ENCODE measurements at places on chromosomes 5 and 9.

DNA sequence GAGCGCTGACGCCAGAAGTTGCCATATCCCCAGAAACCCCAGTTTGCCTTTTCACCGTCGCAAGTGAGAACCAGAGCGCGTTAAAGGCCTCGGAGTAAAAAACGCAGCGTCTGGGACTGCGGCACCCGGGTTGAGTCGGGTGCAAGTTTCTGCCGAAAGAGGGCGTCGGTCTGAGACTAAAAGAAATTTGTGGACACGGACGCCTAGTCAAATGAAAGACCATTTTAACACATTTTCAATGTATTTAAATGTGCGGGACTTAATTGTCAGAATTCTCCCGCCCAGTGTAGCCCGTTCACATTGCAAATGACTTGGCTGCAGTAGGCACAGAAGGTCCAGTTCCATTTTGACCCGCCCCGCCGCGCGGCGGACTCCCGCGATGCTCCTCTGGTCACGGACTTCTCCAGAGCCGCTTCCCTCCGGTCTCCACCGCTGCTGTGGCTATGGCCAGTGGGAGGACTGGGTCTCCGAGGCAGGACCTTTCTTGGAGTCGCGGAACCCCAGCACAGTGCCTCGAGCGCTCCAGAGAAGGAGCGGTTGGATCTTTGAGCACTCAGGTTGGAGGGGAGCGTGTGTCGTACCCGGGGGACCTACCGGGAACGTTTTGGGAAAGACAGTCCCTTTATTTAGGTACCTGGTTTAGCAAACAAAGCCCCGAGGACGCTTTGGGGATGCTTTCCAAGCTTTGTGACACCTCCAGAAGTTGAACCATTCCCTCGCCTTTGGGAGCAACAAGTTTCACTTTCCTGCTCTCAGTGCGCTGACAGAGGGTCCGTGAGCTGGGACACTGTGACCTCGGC is 1.2 kb upstream of the NPR3 start:
- H3K27me3 ChIP-seq = peaks cover 66% of the 10 kb centered on the region
- no peak overlapping the region for H3K27ac ChIP-seq
- peaks cover 3% of the 10 kb centered on the region for H3K36me3 ChIP-seq
- peaks cover 21% of the 10 kb centered on the region for H3K4me1 ChIP-seq

DNA sequence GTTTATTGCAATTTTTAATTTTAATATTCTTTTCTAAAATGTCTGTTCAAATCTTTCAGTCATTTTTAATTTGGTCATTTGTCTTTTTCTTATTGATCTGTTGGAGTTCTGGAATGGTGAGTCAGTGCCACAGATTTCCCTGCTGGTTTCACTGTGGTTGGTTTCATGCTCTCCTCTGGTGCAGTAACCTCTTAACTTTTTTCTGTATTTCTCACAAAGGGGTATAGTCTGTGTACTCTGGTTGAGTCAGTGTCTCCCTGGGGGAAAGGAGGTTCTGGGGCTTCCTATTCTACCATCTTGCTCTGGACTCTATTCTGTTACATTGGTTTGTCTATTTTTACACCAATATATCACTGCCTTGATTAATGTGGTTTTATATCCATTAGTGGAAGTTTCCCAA is 178.8 kb downstream of the CSNK1G3 start:
- H3K27me3 ChIP-seq = no peaks in the 10 kb centered on the region
- no peaks in the 10 kb centered on the region for H3K4me1 ChIP-seq
- no peak for DNase-seq
- no peak overlapping the region for H3K27ac ChIP-seq
- no peak overlapping the region for H3K4me3 ChIP-seq

GRCh38 chr5:16049761-16050160 is 129.8 kb downstream of the MARCHF11 start:
- H3K4me1 ChIP-seq = no peaks in the 10 kb centered on the region
- H3K36me3 ChIP-seq = no peaks in the 10 kb centered on the region
- H3K27me3 ChIP-seq = no peaks in the 10 kb centered on the region
- H3K4me3 ChIP-seq = no peak overlapping the region
- H3K27ac ChIP-seq = no peak overlapping the region

GRCh38 chr9:1916655-1917054 is 98.5 kb upstream of the SMARCA2 start:
- DNase-seq = no peak
- no peak overlapping the region for H3K4me3 ChIP-seq
- H3K36me3 ChIP-seq = peaks cover 2% of the 10 kb centered on the region
- peaks cover 9% of the 10 kb centered on the region for H3K27me3 ChIP-seq

- H3K4me1 ChIP-seq = no peaks in the 10 kb centered on the region
- no peaks in the 10 kb centered on the region for H3K36me3 ChIP-seq
- no peak overlapping the region for H3K4me3 ChIP-seq
- no peak overlapping the region for H3K27ac ChIP-seq
- no peaks in the 10 kb centered on the region for H3K27me3 ChIP-seq
Observed at GRCh38 chr9:108412755-108413154, 443.0 kb downstream of the ACTL7B start.

DNA sequence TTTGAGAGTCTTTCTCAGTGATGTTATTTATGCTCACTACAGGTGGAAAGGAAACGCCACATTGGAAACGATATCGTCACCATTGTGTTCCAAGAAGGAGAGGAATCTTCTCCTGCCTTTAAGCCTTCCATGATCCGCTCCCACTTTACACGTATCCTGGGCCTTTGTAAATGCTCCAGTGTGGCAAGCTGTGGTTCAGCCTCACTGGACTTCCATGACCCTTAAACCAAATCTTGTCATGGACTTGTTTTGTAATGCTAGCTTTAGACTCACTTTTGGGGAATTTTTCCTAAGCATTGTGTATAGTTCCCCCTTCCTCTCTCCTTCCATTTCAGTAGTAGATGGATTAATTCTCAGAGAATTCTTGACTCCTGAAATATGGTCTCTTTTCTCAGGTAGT is 60.9 kb upstream of the SLC2A8 start:
- no peaks in the 10 kb centered on the region for H3K36me3 ChIP-seq
- H3K4me3 ChIP-seq = no peak overlapping the region
- no peak for DNase-seq
- no peak overlapping the region for H3K27ac ChIP-seq
- H3K4me1 ChIP-seq = no peaks in the 10 kb centered on the region

- H3K4me3 ChIP-seq = peak overlapping the region; percentile 26
- peaks cover 4% of the 10 kb centered on the region for H3K4me1 ChIP-seq
- H3K36me3 ChIP-seq = no peaks in the 10 kb centered on the region
Observed at GRCh38 chr5:159945359-159945758, 29.1 kb downstream of the ADRA1B start.

- H3K27ac ChIP-seq = no peak overlapping the region
- peaks cover 17% of the 10 kb centered on the region for H3K4me1 ChIP-seq
- H3K27me3 ChIP-seq = peaks cover 6% of the 10 kb centered on the region
Observed at GRCh38 chr5:171261361-171261760, 47.7 kb upstream of the TLX3 start.

GRCh38 chr9:38205279-38205678 is 136.3 kb upstream of the SHB start:
- H3K27ac ChIP-seq = no peak overlapping the region
- no peak overlapping the region for H3K4me3 ChIP-seq
- H3K36me3 ChIP-seq = no peaks in the 10 kb centered on the region
- peaks cover 4% of the 10 kb centered on the region for H3K4me1 ChIP-seq

DNA sequence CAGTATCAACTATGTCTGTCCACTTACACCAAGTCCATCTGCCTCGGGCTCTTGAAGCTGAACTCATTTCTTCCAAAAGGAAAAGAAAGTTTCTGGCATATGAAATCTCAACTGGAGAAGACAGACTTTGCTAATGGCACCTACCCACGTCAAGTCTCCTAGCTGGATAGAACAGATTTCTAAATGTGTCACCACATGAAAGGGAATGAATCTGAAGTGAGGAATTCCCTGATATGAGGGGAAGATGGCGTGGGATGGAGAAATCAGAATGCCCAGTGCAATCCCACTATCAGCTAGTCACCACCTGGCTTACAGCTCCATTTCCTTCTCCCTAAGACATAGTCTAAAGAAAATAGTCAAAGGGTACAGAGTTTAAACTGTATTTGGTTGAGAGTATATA is 144.7 kb downstream of the PAPPA start:
- no peak overlapping the region for H3K4me3 ChIP-seq
- DNase-seq = no peak
- H3K4me1 ChIP-seq = no peaks in the 10 kb centered on the region

DNA sequence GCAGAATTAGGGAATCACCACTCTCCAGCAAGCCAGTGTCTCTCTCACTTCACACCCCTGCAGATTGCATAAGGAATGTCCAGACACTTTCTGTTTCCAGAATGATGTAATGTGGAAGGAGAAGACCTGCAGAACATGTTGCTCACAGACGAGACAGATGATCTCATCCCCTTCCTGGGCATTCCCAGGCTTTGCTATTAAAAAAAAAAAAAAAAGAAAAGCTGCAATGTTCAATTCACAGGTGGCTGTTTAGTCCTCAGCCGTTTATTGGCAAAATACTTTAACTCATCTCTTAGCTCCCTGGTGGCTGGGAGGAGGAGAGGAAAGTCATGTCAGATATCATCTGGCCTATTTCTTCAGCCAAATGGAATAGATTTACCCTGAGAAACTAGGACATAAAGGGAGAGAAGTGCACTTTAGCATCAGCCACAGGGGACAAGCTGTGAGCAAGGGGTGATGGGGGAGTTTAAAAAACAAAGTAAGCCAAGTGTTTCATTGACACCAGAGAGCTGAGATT is 95.9 kb upstream of the TNC start:
- H3K4me1 ChIP-seq = no peaks in the 10 kb centered on the region
- no peak for DNase-seq
- H3K27me3 ChIP-seq = peaks cover 21% of the 10 kb centered on the region
- H3K36me3 ChIP-seq = no peaks in the 10 kb centered on the region
- no peak overlapping the region for H3K27ac ChIP-seq
- no peak overlapping the region for H3K4me3 ChIP-seq

GRCh38 chr9:93192721-93193387 is 8.9 kb downstream of the WNK2 start:
- no peak overlapping the region for H3K4me3 ChIP-seq
- peaks cover 12% of the 10 kb centered on the region for H3K27me3 ChIP-seq
- H3K36me3 ChIP-seq = no peaks in the 10 kb centered on the region
- no peaks in the 10 kb centered on the region for H3K4me1 ChIP-seq
- DNase-seq = no peak

- H3K4me3 ChIP-seq = no peak overlapping the region
- no peaks in the 10 kb centered on the region for H3K27me3 ChIP-seq
- H3K27ac ChIP-seq = no peak overlapping the region
- DNase-seq = no peak
Observed at GRCh38 chr5:101515721-101516120, 612.6 kb upstream of the ST8SIA4 start.

DNA sequence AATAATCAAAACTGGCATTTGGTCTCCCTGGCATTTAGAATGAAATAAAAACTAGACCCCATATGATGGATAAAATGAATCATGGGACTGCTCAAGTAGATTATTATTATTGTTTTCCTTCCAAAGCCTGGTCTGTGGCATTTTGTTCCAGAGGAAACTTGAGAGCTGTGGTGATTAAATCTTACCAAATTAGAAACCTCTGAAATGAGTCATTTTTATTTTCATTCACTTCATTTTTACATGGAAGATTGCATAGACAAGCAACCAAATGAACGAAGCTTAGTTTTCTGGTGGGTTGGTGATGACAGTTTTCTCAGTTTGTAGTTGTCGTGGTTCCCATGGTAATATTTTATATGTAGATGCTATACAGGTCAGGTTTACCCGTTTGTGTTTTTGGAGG is 23.4 kb downstream of the PAM start:
- H3K27ac ChIP-seq = no peak overlapping the region
- H3K4me1 ChIP-seq = peaks cover 16% of the 10 kb centered on the region
- H3K4me3 ChIP-seq = no peak overlapping the region
- DNase-seq = no peak
- peaks cover 15% of the 10 kb centered on the region for H3K36me3 ChIP-seq

DNA sequence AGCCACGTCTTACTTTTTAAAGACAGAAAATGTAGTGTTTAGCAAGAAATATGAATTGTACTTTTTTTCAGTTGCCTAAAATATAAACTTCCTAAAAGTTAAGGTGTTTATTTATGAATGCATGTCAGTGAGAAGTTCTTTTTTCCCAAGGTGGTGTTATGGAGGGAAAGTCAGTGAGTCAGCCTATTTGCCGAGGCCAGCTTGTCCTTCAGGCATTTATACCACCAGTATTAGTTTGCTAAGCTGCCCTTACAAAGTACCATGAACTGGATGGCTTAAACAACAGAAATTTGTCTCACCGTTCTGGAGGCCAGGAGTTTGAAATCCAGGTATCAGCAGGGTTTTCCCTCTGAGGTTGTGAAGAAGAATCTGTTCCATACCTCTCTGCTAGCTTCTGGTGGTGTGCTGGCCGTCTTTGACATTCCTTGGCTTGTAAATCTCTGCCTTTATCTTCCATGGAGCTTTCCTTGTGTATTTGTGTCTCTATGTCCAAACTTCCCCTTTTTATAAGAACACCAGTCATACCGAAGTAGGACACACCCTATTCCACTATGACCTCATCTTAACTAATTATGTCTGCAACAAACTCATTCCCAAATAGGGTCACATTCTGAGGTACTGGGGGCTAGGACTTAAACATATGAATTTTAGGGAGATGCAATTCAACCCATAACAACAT is 38.4 kb downstream of the PRKACG start:
- peaks cover 15% of the 10 kb centered on the region for H3K4me1 ChIP-seq
- no peak overlapping the region for H3K4me3 ChIP-seq
- H3K36me3 ChIP-seq = no peaks in the 10 kb centered on the region
- peaks cover 2% of the 10 kb centered on the region for H3K27me3 ChIP-seq

DNA sequence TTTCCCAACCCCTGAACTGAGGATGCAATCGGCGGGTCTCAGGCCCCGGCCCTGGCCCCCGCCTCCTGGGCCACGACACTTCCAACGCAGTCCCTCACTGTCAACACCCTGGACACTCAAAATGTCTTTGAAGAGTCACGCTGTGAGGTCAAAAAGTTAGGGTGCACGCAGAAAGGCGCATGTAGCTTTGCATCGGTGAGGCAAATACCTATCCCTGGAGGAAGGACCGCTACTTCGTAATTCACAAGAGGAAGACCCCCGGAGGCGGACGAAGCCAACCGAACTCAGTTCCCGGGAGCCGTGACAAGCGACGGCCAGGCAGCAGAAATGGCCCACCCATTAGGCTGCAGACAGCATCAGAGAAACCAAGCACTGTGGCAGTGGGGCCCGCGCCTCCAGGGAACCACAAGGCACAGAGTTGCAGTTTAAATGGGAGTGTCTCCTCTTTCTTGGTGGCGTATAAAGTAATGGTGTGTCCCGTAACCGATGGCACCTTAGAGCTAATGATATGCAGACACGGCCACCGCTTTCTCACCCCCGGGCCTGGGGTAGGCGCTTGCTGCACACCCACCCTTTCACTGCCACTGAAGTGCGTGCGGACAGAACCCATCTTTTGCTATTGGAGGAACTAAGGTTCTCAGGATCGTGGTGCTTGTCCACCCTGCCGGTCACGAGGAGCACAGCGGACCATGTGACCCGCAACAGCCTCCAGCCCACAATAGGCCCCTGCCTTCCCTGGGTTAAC is 9.0 kb downstream of the ADAMTS2 start:
- DNase-seq = no peak
- no peak overlapping the region for H3K4me3 ChIP-seq
- H3K27ac ChIP-seq = no peak overlapping the region
- no peaks in the 10 kb centered on the region for H3K36me3 ChIP-seq
- no peaks in the 10 kb centered on the region for H3K4me1 ChIP-seq
- H3K27me3 ChIP-seq = peaks cover 4% of the 10 kb centered on the region

DNA sequence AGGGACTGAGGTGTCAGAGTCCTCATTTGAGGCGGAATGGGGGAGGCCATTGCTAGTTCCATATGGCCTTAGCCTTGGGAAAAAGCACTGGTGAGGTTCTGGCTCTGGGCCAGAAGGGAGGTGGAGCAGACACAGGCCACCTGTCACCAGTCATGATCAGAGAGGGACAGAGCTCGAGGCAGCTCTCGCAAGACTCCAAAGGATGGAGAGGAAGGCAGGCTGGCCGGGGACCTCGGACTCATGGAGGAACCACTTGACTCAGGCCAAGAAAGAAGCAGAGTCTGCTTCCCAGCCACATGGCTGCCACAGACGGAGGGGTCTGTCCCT is 29.2 kb upstream of the NSMF start:
- H3K4me1 ChIP-seq = peaks cover 8% of the 10 kb centered on the region
- no peaks in the 10 kb centered on the region for H3K36me3 ChIP-seq
- no peak overlapping the region for H3K4me3 ChIP-seq
- no peak overlapping the region for H3K27ac ChIP-seq

Measured in activated naive CD8-positive, alpha-beta T cell treated with anti-CD3 and anti-CD28 coated beads, Interleukin-2, amount 10 ng/mL, durations not matched to agents 7 days and 5 days (primary cell).